ENCODE measurements at places on chromosomes 16 and 17. TPM values are rescaled to one million over a fixed set of nuclear protein-coding genes. Genes with fewer than 3 reads are reported as not detected.

- DNase-seq = no peak
These were observed 44.8 kb downstream of the ADCY7 start for GRCh38 chr16:50311134-50311528.

Gene FNDC8
- not detected for total RNA-seq

DNA sequence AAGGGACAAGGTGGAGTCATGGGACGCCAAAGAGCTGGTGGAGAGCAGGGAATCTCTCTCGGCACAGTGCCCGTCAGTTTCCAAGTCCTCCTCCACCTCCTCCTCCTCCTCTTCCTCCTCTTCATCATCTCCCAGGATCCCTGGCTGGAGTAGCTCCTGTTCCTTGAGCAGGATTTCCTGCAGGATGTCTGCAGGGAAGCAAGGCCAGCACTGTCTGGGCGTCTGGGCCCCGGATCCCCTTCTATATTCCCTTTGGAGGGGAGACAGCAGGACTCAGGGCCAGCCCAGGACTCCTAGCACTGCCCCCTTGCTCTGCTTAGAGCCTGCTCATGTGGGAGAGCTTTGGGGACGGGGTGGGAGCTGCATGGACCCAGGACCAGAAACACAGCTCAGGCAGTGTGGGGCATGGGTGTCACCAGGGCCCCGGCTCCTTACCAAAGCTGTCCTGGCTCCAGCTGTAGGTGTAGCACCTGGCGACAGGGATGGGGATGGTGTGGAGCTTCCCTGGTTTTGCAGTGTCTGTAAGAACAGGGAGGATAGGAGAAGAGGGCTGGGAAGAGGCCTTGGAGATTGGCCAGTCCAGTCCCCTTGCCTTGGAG is 21.3 kb upstream of the PIK3R6 start:
- DNase-seq = no peak

Gene TMEM238L
- total RNA-seq = not detected

- DNase-seq = no peak
These were observed 99.7 kb downstream of the CYTH1 start for GRCh38 chr17:78682363-78682762.

- DNase-seq = no peak
These were observed 161.7 kb upstream of the SOX9 start for GRCh38 chr17:71959154-71959553.

Gene TERB1
- total RNA-seq = not detected

Gene KRTAP4-9
- total RNA-seq = not detected

Gene FBXW10B
- total RNA-seq = 0.13 TPM

- DNase-seq = no peak
These were observed 34.1 kb downstream of the EEF2K start for GRCh38 chr16:22240023-22240710.
